ENCODE measurements at places on chromosomes 2 and 18. TPM values are rescaled to one million over a fixed set of nuclear protein-coding genes. Genes with fewer than 3 reads are reported as not detected.

DNA sequence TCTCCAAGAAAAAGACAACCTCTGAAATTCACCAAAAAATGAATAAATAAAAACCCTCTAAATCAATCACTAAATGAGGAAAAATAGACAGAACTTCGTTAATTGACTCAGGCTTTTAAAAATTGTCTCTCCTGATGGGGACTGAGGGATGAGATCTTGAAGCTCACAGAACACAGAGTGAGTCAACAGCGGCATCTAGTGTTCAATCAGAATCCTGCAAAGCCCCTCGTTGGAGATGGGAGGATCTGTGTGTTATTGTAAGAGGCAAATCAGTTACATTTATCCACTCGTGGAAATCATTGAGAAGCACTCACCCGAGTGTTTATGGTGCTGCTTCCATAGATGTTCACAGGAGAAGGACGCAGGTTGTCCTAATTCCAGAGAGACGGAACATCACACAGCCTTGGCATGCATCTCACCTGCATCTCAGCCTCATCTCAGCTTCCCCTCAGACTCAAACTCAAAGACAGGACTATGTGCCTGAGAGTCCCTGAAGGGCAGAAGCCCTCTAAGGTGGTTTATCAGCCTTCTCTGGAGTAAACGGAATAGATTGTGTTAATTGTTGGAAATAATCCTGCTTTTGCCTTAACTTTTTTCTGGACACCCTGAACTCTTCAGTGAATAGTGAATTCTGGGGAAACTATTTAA lies 82.0 kb downstream of the MREG start:
- H3K27ac ChIP-seq, result no peak overlapping the region
- no peak overlapping the region for H3K4me3 ChIP-seq
- no peaks in the 10 kb centered on the region for H3K36me3 ChIP-seq
- DNase-seq, result peak; percentile 31
- no peaks in the 10 kb centered on the region for H3K4me1 ChIP-seq

Gene GEN1
- 1.0 TPM for total RNA-seq

Gene RESP18
- total RNA-seq, result not detected

DNA sequence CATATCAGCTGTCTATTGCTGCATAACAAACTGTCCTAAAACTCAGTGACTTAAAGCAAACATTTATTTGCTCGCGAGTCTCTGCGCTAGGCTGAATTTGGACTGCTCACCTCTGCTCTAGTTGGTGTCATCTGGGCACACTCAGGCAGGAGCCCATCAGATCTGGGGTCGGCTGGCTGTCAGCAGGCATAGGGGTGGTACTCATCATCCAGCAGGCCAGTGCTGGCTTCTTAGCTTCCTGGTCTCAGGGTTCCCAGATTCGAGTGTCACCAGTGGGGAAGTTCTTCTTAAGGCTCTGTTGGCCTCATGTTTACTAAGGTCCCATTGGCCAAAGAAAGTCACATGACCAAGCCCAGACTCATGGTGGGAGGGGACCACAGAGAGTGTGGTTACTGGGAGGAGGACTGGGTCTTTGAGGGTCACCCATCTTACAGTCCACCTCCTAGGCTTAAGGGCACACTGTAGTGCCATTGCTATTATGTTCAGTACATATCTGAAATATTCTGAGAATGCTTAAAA lies 71.6 kb upstream of the ATG16L1 start:
- no peak for DNase-seq
- H3K27ac ChIP-seq, result no peak overlapping the region

GRCh38 chr2:119650846-119651370 lies 28.1 kb upstream of the TMEM177 start:
- H3K27ac ChIP-seq, result no peak overlapping the region
- DNase-seq, result no peak
- no peaks in the 10 kb centered on the region for H3K36me3 ChIP-seq
- H3K4me1 ChIP-seq, result no peaks in the 10 kb centered on the region
- H3K4me3 ChIP-seq, result no peak overlapping the region

GRCh38 chr2:152200565-152201465 lies 25.3 kb upstream of the STAM2 start:
- no peak overlapping the region for H3K27ac ChIP-seq
- H3K36me3 ChIP-seq, result no peaks in the 10 kb centered on the region
- no peak overlapping the region for H3K4me3 ChIP-seq

DNA sequence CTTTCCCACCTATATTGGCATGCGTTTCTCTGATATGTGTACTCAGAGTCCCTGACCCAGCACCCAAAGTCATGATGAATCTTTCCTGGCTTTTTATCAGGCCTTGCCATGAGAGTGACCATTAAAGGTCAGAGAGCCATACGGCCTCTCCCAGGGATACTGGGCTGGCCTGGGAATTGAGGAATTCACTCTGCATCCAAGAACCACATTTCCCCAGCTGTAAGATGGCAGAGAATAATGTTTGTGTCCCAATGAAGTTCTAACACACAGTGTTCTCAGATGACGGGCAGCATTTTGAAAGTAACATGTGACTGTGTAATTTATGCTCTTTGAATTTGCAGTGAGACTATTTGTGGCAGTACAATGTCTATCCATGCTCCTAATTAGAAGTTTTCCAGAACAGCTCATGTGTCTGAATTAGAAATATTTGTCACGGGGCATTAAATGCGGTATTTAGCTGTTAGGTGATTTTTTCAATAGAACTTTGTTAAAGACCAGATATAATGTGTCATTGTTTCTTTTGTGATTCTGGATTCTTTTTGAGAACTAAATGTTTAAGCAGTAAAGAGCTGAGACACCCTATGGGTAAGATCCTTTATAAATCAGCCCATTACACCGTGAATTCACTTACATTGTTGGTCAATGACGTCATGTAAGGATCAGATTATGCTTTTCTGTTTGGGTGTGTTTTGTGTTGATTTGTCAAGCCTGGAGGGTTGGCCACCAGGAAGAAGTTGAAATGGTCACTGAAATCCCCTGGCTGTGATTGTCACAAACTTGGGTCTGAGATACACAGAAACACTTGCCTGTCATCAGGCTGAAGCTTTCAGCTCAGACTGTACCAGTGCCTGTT lies 7.3 kb upstream of the SLC3A1 start:
- no peak overlapping the region for H3K27ac ChIP-seq
- no peaks in the 10 kb centered on the region for H3K27me3 ChIP-seq
- no peaks in the 10 kb centered on the region for H3K36me3 ChIP-seq
- no peak for DNase-seq

DNA sequence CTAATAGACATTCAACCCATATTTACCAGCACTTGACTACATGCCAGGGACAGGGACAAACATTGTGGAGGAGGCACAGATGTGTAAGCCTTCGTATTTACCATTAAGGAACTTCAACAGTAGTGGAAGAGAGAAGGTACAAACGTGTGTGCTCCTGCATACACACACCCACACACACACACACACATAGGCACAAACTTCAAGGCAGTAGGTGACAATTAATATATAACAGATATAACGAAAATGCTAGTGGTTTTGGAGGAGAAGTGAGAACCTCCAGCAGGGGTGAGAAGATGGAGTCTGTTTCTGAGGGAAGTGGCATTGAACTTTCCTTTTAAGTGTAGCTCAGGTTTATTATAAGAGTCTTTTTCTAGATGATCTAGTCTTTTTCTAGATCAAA lies 231.1 kb downstream of the SETBP1 start:
- H3K27ac ChIP-seq, result no peak overlapping the region
- no peaks in the 10 kb centered on the region for H3K27me3 ChIP-seq
- peaks cover 11% of the 10 kb centered on the region for H3K4me1 ChIP-seq
- no peak overlapping the region for H3K4me3 ChIP-seq
- no peaks in the 10 kb centered on the region for H3K36me3 ChIP-seq
- DNase-seq, result no peak

DNA sequence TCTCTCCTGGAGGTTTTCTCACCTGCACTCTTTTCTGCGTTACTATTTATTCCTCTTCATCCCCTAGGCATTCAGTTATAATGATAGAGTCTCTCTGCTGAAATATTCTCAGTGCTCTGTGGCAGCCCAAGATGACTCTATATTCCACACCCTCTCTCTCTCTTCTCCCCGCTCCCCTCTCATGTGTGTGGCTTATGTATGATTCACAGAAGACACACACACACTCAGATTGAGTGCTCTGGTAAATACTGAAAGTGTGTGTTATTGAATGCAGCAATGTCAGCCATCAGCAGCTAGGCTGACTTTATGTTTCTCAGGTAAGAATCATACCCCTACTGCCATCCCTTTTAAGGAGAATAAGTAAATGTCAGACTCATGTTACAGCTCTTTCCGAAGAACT lies 201.2 kb downstream of the SLC4A10 start:
- no peaks in the 10 kb centered on the region for H3K4me1 ChIP-seq
- DNase-seq, result no peak
- H3K27me3 ChIP-seq, result no peaks in the 10 kb centered on the region

Gene RUFY4
- not detected for total RNA-seq

Gene CTDP1
- total RNA-seq, result 10.7 TPM

Gene NCK2
- total RNA-seq, result 37.6 TPM

Gene SH3BP4
- 33.3 TPM for total RNA-seq
